GM04503 (cell line): ENCODE measurements at places on chromosomes 13 and 19.

GRCh38 chr19:55674459-55674840 lies 576 bp upstream of the EPN1 start:
- DNase-seq: no peak

GRCh38 chr19:6724631-6725492 lies 4.4 kb upstream of the C3 start:
- DNase-seq: no peak

GRCh38 chr13:50125304-50125553 lies 110.0 kb downstream of the KCNRG start:
- no peak for DNase-seq

GRCh38 chr19:19823916-19824315 lies 2.4 kb upstream of the ZNF506 start:
- no peak for DNase-seq

GRCh38 chr19:56112313-56112709 lies 8.8 kb downstream of the ZNF787 start:
- DNase-seq: no peak

DNA sequence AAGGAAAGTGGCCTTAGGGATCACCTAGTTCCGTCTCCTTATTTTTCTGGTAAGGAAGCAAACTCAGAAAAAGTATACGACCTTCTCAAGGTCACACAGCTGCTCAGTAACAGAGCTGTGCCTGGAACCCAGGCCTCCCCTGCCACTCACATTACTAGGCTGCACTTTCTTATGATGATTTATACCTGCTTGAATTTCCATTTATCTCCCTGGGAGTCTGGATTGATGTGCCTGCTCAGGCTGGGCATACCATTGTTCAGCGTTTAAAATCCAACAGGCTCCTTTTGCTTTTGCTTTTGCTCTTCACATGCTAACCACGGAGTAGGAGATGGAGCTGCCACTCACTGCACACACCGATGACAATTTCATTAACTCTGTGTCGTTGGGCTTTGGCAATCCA lies 241.0 kb downstream of the OLFM4 start:
- DNase-seq: no peak

GRCh38 chr13:105984236-105984635 lies 551.2 kb downstream of the EFNB2 start:
- no peak for DNase-seq

GRCh38 chr13:48839171-48839570 lies 136.5 kb upstream of the FNDC3A start:
- DNase-seq: no peak

DNA sequence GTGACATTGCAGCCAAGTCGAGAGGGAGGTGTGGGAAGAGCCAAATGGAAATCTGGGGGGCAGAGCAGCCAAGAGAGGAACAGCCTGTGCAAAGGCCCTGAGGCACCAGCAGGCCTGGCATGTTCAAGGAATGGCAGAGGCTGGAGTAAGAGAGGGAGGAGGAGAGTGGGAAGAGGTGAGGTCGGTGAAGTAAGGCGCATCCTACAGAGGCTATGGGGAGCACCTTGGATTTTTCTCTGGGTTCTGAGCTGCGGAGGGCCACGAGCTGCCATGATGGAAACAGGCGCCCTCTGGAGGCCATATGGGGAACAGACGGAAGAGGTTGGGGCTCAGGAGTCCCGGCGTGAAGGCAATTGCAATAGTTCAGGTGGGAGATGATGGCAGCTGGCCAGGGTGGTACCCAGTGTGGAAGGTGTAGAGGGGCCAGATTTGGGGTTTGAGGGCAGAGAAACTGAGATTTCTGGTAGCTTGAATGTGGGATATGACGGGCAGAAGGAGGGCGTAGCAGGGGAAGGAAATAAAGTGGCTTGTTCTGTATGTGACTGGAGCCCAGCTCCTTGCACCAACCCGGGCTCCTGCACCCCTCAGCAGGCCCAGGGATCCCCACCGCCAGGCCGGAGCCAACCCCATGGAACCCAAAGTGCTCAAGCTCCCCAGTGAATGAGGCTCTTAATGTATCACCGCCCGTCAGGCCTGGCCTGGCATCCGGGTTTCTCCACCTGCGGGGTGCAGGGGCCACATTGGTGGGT lies 20.5 kb upstream of the STRN4 start:
- DNase-seq: no peak

GRCh38 chr13:28237944-28238343 lies 99.6 kb downstream of the PAN3 start:
- DNase-seq: no peak

GRCh38 chr19:49847731-49848696 lies 2.9 kb upstream of the PTOV1 start:
- DNase-seq: peak; percentile 64

- no peak for DNase-seq
These were observed 7.3 kb downstream of the PTBP1 start for GRCh38 chr19:804419-805165.

DNA sequence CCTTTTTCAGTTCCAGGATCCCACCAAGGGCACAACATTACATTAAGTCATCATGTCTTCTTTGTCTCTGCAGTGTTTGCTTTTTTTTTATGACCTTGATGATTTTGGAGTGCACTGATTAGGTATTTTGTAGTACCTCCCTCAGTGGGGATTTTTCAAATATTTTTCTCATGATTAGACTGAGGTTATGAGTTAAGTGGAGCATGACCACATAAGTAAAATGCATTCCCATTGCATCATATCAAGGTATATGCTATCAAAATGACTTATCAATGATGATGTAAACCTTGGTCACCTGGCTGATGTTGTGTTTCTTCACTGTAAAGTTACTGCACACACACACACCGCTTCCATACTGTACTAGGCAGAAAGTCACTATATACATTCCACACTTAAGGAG lies 96.7 kb upstream of the TRPC4 start:
- no peak for DNase-seq

DNA sequence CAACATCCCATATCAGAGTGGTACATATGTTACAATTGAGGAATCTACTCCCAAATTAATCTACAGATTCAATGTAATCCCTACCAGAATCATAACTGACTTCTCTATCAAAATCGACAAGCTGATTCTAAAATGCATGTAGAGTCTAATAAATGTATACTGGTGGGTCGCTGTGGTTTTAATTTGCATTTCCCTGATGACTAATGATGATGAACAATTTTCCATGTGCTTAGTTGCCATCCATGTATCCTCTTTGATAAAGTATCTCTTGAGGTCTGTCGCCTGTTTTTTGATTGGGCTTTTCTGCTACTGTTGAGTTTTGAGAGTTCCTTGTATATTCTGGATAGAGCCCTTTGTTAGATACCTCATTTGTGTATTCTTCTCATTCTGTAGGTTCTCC lies 43.8 kb downstream of the KLF12 start:
- no peak for DNase-seq

DNA sequence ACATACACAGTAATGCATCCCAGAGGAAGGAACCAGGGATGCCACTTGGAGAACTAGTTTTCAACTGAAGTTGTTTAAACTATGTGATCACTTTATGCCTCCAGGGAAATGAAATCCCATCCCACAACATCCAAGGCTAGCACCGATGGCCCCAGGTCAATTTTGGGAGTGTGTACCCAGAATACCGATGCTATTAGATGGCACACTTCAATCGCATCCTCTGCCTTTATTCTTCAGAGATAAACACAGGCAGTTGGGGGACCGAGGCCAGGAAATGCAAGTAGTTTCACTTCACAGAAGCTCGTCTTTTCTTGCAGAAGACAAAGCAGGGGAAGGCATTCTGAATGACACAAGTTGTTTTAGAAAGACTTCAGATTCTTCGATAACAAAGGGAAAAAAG lies 13.8 kb downstream of the STK24 start:
- DNase-seq: no peak

DNA sequence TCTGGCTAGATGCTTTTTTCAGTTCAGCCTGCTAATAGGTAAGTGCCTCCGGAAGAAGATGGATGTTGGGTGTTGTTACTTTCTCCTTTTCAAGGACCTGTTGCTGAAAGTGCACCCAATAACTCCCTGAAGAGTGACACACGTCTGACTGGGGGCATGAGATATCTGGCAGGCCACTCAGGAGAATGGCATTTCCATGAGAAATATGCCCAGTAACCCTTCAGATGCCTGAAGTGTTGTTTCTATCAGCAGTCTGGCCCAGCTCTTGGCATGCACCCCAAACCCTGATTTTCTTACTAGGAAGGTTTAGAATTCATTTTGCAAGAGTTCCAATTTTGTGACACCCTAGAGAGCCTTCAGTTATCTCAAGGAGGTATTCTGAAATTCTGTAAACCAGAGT lies 71.5 kb downstream of the ARHGAP35 start:
- no peak for DNase-seq

GRCh38 chr13:97344265-97345175 lies 89.4 kb upstream of the RAP2A start:
- no peak for DNase-seq

DNA sequence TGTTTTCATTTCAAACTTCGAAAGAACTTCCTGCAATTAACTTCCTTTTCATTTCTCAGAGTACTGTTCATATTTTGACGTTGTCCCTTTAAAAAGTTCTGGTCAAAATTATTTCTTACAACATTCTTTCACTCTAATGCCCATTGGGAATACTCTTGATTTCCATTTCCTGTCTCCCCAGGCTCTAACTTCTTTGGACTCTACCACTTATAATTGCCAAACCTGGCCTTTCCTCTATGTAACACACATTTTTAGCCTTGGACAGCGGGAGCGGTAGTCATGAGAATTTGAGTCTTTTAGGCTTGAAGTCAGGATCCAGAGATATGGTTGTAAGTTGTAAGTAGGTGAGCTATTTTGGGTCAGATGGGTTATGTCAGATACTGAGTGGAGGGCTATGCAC lies 163.5 kb upstream of the SPRY2 start:
- DNase-seq: no peak

GRCh38 chr13:23707674-23708073 lies 137.5 kb downstream of the TNFRSF19 start:
- no peak for DNase-seq

DNA sequence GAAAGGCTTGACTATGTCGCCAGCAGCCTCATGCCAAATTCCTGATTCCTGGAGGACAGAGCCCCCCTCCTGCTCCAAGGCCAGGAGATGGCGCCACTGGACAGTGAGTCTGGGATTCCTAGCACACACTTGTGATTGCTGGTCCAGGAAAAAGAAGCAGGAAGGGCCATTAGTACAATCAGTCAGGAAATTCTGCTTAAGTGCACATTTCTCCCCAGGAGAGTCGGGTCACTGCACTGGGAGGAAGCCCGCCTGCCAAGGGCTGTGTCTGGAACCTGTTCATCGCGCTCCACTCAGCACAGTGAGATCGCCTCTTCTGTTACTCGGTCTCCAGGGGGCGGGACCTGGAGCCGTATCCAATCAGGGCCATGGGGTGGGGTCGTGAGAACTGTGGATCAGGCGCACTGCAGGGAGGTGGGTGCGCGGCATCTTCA lies 65.1 kb downstream of the ZNF823 start:
- no peak for DNase-seq

DNA sequence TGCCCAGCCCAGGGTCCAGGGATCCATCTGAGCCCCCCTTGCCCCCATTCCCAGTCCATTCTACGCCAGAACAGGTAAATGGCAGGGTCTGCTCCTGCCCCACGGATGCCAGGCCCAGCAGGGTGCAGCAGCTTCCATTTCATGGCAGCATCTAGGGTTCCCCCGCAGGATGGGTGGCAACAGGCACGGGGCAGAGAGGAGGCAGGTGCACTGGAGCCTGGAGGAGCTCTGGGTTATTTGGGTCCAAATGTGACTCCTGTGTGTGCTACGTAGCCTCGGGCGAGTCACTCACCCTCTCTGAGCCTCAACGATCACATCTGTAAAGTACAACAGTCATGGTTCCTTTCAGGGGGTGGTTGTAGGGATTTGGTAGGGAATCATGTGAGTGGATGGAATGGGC lies 27.4 kb downstream of the IL12RB1 start:
- no peak for DNase-seq

GRCh38 chr13:87403748-87404432 lies 267.3 kb upstream of the SLITRK5 start:
- no peak for DNase-seq

DNA sequence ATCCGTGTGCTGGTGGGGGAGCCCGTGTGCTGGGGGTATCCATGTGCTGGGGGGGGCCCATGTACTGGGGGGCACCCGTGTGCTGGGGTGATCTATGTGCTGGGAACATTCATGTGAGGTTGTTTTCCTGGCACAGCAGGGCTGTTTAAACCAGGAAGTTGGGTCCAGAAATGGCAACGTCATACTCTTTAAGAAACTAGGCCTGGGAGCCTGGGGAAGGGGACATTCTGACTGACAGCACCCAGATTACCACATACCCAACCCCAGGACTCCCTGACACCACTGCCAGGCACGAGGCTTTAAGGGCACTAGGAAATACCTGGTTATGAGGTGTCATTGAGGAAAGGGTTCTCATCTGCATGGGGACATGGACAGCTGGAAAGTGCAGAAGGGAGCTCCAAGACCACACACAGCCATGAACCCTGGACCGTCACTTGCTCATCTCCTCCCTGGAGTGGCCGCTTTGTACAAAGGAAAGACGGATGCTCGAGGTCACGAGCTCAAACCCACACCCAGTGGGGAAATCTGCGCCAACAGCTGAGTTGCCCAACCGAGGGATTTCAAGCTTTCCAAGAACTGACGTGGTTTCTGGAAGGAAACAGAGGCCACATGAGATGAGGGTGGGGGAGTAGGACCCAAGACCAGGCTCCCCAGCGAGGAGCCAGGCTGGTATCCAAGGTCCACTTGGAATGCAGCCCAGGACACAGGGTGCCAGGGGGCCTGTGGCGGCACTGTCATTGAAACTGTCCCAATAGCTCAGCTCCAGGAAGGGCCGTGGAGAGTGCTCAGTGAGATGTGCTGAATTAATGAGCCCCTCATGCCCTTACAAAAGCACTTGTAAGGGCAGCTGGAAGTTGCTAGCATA lies 40.9 kb downstream of the RAB20 start:
- DNase-seq: peak; percentile 61

- no peak for DNase-seq
These were observed 1.9 kb downstream of the CCNP start for GRCh38 chr19:40224342-40225150.

DNA sequence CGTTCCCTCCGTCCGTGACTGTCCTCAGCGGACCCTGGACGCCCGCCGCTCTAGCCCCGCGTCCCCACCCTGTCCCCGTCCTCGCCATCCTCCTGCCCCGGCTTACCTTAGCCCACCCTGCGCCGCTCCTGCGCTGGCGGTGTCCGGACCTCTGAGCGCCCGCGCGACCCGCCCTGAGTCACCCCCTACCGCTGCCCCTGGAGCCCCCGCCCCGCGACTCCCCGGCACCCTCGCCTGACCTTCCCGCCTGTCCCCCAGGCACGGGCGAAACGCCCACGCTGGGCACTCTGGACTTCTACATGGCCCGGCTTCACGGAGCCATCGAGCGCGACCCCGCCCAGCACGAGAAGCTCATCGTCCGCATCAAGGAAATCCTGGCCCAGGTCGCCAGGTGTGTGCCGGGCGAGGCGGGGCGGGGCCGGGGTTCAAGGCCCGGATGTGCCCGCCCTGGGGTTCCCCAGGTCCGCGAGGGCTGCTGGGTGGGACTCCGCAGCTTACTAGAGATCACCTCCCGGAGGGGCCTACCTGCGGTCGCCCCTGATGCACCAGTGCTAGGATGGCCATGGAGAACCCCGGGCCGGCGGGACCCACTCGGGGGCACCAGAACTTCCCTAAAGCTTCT lies 5.1 kb downstream of the HMG20B start:
- DNase-seq: no peak
